Chondrocyte (in vitro differentiated cells): ENCODE measurements at places on chromosomes 3 and 15. TPM values are rescaled to one million over a fixed set of nuclear protein-coding genes. Genes with fewer than 3 reads are reported as not detected.

- no peak for DNase-seq
Measured at GRCh38 chr3:18295171-18295920, 129.8 kb downstream of the SATB1 start.

DNA sequence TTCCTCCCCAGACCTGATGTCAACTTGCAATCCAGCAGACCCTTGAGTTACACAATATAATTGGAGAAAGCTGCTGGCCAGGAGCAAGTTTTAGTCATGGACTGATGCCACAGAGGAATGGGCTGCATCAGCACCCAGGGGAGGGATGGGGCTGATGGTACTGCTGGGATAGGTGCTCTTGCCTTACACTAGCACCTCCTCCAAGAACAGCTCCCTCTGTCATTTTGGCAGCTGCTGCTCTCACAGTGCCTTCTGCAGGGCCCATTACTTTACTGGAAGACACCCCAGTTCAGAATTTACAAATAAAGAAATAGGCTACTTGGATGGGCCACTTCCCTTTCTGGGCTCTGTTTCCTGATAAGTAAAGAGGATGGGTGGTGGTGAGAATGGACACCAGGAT, 85.3 kb upstream of the RORA start:
- DNase-seq: no peak

- no peak for DNase-seq
Measured at GRCh38 chr3:194977356-194977755, 291.7 kb downstream of the FAM43A start.

GRCh38 chr15:79954661-79955060, 16.3 kb downstream of the BCL2A1 start:
- DNase-seq: no peak

DNA sequence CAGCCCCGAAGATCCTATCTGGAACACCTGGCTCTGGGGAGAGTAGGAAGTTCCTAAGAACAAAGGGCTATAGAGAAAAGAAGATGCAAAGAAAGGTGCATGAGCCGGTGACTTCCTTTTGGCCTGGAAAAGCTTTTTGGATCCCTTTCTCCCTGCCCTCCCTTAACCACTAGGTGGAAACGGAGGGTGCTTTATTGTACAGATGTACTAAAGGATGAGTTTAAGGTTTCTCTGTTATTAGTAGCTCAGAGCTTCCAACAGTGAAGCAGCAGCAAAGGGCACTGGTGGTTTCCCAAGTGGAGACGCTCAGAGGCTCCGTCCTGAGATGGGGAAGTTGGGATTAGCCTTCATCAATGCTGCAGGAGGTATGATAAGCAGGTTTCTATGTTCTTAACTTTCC, 5.9 kb upstream of the ADGRG7 start:
- DNase-seq: no peak

DNA sequence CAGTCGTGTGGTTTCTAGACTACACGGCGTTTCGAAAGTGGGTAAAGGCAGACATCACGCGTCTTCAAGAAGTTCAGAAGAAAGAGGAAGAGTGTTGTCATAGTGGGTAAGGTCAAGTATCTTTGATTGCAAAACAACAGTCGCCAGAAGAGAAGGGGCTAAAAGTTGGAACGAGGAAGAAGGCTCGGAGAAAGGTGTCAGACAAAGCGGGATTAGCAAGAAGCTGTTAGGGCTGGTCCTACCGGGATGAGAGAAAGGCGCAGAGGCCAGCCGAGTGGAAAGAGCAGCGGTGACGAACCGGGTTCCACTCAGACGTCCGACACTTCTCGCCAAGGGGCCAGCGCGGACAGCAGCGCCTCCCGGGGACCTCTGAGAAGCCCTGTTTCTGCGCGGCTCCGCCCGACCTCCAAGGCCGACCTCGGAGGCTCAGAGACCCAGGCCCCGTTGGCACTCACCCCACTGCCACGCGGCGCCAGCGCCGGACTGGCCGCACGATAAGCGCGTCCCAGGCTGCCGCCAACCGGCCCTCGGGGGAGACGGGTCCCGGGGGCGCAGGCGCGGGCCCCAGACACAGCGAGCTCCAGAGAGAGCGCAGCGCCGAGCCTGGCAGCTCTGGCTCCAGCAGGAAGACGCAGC, 436 bp downstream of the ADPGK start:
- no peak for DNase-seq

DNA sequence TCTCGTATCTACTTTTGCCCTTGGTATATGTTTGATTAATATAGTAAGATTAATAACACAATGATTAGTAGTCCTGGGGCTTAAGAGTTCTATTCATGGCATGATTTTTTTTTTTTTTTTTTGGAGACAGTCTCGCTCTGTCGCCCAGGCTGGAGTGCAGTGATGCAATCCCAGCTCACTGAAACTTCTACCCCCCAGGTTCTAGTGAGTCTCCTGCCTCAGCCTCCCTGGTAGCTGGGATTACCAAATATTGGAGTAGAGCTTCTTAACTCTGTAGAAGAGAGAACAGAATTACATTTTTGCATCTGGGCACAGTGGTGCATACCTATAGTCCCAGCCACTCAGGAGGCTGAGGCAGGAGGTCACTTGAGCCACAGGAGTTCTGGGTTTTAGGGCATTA, 58.9 kb downstream of the RAB7A start:
- no peak for DNase-seq

DNA sequence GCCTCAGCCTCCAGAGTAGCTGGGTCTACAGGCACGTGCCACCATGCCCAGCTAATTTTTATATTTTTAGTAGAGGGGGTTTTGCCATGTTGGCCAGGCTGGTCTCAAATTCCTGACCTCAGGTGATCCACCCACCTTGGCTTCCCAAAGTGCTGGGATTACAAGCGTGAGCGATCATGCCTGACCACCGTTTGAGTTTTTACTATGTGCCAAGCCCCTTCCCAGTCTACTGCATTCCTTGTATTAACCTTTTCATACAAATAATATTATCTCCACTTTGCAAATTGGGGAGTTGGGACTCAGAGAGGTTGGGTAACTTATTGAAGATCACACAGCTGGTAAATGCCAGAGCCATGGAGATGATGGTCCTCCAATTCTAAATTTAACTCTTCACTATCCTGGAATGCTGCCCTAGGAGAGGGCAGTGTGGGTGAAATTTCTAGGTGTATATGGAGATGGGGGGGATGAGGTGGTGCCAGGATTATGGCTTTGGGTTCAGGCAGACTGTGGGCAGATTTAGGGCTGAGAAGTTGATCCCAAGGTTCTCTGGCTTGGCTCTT, 1.0 kb upstream of the PXK start:
- DNase-seq: no peak

The CFAP92 gene
- total RNA-seq: not detected in 3 replicates

GRCh38 chr3:191412759-191413158, 48.2 kb upstream of the PYDC2 start:
- no peak for DNase-seq

The RYK gene
- total RNA-seq: 49.6 to 57.8 TPM (median 57.6 TPM) in 3 replicates

- no peak for DNase-seq
Measured at GRCh38 chr3:102090721-102091045, 241.4 kb downstream of the NFKBIZ start.

GRCh38 chr3:120177151-120177550, 82.9 kb upstream of the GSK3B start:
- no peak for DNase-seq

DNA sequence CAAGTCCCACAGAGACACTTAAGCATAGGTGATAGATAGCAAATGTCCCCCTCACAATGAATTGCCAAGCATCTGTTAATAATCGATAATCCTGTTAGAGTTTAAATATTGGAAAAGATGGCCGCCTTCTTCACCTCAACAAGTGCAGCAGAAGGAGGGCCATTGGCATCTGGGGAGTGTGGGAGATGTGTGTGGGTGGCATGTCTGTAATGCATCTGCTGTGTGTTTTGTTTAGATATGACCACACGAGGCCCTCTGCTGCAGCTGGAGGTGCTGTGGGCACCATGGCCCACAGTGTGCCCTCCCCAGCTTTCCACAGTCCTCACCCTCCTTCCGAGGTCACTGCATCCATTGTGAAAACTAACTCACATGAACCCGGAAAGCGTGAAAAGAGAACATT, 12.9 kb downstream of the MKRN2 start:
- DNase-seq: no peak

DNA sequence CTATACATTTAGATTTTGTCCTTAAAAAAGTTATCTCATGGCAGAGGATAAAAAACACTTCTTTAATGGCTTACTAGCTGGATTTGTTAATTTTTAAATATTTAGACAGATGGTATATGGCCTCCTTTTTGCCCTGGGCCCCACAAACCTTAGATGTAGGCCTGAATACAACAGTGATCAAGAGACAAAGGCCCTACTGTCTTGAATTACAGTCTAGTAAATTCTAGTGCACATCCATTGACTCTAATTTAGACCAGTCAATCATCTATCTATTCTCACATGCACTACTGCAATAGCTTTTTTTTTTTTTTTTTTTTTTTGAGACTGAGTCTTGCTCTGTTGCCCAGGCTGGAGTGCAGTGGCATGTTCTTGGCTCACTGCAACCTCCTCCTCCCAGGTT, 452.8 kb downstream of the FHIT start:
- no peak for DNase-seq

- no peak for DNase-seq
Measured at GRCh38 chr3:123880998-123881561, 3.1 kb downstream of the MYLK start.

DNA sequence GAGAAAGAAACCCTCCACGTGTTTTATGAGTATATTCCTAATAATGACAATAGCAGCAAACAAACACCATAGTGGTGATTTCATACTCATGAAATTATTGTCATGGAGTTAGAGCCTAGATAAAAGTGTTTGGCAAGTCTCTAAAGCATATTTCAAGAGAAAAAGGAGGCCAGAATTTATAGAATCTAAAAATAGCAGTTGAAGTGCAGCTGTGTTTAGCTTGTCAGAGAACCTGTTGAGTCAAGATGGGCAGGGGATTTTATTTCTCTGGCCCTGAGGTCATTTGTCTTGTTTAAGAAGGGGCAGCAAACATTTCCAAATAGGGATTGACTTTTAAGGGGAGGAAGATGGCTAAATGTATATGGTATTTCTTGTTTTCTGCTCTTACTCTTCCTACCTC, 279.6 kb upstream of the CTDSPL start:
- no peak for DNase-seq

The KNG1 gene
- total RNA-seq: not detected in 3 replicates

The STARD5 gene
- total RNA-seq: 2.6 to 5.3 TPM (median 5.0 TPM) in 3 replicates

The CHL1 gene
- not detected in 3 replicates for total RNA-seq

The CFAP161 gene
- total RNA-seq: not detected in 3 replicates

- DNase-seq: no peak
Measured at GRCh38 chr3:106728315-106729098, 648.7 kb upstream of the CCDC54 start.

The LRRC31 gene
- total RNA-seq: not detected in 3 replicates

DNA sequence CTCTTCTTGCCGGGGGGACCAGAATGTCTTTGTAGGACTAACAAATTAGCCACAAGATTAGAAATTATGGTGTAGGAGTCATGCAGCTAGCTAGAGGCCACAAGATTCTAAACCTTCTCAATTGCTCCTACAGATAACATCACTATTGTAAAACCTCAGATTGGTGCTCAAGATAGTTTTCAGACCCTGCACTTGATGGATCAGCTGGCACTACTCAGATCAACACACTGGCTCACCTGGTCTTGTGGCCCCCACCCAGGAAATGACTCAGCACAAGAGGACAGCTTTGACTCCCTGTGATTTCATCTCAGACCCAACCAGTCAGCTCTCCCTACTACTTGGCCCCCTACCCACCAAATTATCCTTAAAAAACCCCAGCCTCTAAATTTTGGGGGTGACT, 124.1 kb upstream of the RASGRP1 start:
- no peak for DNase-seq

- DNase-seq: no peak
Measured at GRCh38 chr3:119738741-119739140, 35.9 kb downstream of the CFAP91 start.

DNA sequence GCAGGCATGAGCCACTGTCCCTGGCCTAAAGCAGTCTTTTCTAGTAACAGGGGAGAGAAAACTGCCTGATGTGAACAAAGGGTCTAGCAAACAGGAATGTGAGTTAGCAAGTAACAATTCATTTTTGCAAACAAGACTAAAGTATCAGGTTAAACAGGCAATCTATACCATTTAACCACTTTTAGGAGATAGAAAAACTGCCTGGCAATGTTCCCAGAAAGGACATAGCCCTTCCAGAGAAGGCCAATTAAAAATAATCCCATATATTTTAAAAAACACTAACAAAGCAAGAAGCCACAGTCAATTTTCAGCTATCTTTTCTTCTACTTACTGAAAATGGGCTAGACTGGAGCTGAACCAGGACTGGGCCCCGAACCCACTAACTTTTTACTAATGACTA, 6.3 kb downstream of the RBSN start:
- no peak for DNase-seq

DNA sequence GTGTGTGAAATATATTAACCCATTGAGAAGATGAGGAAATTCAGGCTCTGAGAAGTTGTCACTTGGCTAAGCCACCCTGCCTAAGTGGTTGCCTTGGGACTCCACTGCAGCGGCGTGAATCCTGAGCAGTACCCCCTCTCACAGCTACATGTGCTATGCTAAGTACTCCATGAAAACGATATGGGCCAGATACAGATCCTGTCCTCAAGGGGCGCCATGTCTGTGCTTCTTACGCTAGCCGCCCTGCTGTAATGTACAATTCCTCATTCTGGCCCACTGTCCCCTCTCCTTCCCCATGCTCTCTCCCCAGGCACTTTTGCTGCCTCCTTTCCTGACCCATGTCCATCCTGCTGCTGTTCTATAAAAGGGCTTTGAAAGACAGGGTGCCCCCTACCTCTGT, 140.3 kb downstream of the FEZF2 start:
- DNase-seq: no peak

DNA sequence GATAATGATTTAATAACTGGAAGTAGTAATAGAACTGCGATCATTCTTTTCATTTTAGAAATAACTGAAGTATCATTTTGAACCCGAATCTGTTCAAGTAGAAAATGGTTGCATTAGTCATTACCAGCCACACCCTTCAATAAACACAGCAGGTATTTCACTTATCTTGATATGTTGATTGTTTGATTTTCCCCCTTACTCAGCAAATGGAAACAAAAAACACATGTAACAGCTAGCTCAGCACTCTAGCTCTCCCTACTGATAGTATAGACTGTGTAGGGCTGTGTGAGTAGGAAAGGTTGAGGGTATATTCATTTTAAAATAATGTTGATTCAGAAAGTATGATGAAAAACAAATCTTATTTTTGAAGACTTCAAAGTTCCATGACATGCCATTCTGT, 1.1 kb upstream of the GPR149 start:
- no peak for DNase-seq

The SAXO2 gene
- total RNA-seq: 0.90 to 5.1 TPM (median 1.0 TPM) in 3 replicates

DNA sequence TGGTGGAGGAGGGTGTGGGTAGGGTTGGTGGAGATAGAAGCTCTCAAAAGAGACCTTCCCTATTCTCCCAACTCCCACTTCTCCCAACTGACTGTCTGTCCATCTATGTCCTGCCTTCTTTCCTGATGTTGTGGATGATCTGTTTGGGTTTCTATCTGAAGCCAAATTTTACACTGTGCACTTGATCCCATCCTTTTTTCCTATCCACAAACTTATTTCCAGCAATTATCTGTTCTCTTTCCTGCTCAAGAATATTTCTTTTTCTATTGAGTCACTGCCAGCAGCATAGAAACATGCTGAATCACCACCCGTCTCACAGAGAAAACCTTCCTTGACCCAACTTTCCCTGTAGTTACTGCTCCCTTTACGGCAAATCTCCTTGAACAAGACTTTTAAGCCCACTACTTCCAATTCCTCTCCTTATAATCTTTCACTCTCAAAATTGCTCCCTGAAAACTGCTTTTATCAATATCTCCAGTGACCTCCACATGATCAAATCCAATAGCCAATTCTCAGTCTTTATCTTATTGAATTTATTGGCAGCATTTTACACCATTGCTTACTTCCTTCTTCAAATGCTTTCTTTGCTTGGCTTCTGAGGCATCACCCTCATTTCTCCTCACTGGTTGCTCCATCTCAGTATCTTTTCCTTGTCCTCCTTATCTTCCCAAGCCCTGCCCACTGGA, 141.2 kb upstream of the SLC7A14 start:
- no peak for DNase-seq
